ENCODE measurements at places on chromosomes 4 and X. TPM values are rescaled to one million over a fixed set of nuclear protein-coding genes. Genes with fewer than 3 reads are reported as not detected.

DNA sequence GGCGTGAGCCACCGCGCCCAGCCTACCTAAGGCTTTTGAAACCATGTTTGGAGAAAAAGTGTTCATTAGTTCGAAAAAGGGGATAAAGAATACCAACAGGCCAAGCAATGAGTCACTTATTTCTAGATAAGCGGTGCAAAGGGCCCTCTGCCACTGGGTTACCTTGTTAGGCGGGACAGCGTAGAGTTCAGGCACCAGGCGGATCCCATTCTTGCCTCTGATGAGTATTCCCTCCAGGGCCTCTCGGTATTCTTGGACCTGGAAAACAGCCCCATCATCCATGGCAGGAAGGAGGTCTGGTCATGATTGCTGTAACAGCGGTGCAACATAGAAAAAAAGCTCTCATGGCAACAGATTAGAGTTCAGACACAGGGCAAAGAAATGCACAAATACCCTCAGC lies 48.0 kb downstream of the PHKA2 start:
- peak; percentile 5 for DNase-seq

Gene TMEM31
- total RNA-seq: not detected

Gene RBM3
- total RNA-seq: 218 TPM

DNA sequence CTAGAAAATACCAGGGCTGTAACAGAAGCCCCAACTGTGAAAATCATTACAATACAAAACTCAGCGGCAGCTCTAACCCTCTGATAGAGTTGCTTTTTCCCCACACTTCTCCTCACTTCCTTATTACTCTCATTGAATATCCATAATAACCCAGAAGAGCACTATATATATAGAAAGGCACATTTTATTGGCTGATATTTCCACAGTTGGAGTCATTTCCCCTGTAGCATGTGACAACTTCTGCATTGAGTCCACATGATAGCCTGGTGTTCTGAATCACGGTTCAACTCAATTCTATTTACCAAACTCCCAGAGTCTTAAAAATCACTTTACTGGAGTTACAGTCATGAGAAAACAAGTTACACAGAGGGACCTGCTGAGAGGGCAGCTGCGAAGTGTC lies 46.6 kb upstream of the NWD2 start:
- DNase-seq: no peak

- DNase-seq: no peak
These were observed 247.9 kb downstream of the ARHGAP24 start for GRCh38 chr4:85722807-85723206.

GRCh38 chr4:124869961-124870495 lies 157.5 kb upstream of the ANKRD50 start:
- no peak for DNase-seq

- no peak for DNase-seq
These were observed 8.7 kb downstream of the GAGE10 start for GRCh38 chrX:49312176-49312575.

GRCh38 chr4:168361365-168362024 lies 42.9 kb upstream of the DDX60 start:
- no peak for DNase-seq

DNA sequence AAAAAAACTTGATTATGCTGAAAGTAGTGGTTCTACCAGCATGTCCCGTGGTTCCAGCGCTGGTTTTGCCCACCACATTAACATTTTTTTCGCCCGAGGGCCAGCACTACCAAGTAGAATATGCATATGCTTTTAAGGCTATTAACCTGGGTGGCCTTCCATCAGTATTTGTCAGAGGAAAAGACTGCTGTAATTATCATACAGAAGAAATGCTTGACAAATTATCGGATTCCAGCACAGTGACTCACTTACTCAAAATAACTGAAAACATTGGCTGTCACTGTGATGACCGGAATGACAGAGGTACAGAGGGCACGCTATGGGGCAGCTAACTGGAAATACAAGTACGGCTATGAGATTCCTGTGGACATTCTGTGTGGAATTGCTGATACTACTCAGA lies 34.6 kb downstream of the PRPS2 start:
- peak; percentile 63 for DNase-seq

- no peak for DNase-seq
These were observed 5.3 kb downstream of the ARSF start for GRCh38 chrX:3046253-3047240.

Gene LRRC66
- not detected for total RNA-seq

Gene SUPT20HL2
- not detected for total RNA-seq

- DNase-seq: no peak
These were observed 687.0 kb upstream of the EPHA5 start for GRCh38 chr4:66357316-66357715.

DNA sequence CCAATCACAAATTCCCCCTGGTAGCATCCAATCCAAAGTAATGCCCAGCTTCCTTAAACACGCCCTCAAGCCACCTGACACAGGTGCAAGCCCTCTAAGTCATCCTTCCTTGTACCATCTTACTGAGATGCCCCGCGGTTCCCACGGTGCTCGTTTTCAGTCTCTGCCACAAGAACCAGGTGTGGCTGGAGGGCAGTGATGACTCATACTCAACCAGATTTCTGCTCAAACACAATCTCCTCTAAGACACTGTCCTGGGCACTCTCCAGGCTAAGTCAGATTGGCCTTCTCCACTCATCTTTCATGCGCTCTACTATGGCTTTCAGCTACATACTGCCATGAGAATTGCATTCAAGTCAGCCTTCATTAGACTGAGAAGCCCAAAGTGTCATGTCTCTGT lies 3.5 kb downstream of the SH3KBP1 start:
- DNase-seq: peak; percentile 64

- DNase-seq: peak; percentile 41
These were observed 639.9 kb downstream of the SPOCK3 start for GRCh38 chr4:166594326-166594946.

Gene CXCR3
- not detected for total RNA-seq

Gene ARMCX4
- total RNA-seq: 1.8 TPM

- DNase-seq: no peak
These were observed 111.7 kb downstream of the AMER1 start for GRCh38 chrX:64093761-64094160.

DNA sequence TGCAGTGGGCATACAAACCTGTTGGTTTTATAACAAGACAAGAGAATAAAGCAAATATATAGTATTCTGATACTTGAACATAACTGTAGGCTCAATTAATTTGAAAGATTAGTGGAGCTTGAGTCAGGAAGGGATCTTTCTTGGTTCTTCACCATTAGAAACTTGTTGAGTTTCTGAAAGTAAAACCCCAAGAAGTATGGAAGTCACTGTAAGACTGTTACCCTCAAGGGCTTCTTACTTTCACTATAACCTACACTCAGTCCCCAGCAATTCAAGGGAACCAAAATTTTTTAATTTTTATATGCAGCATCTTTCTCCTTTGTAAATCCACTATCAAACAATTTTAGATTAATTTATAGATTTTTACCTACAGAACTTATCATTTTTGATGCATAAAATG lies 2019.2 kb upstream of the ADGRL3 start:
- DNase-seq: no peak

Gene MAGEC2
- total RNA-seq: not detected

All from Calu3 (cell line).